NCI-H1105 treated with DMSO at 0.1 percent for 48 hours (cell line): ENCODE measurements at places on chromosomes 7 and 10.

- DNase-seq, result no peak
These were observed 27.2 kb downstream of the HTR5A start for GRCh38 chr7:155097338-155097737.

GRCh38 chr7:75906991-75907667 lies 7.8 kb upstream of the POR start:
- no peak for DNase-seq

DNA sequence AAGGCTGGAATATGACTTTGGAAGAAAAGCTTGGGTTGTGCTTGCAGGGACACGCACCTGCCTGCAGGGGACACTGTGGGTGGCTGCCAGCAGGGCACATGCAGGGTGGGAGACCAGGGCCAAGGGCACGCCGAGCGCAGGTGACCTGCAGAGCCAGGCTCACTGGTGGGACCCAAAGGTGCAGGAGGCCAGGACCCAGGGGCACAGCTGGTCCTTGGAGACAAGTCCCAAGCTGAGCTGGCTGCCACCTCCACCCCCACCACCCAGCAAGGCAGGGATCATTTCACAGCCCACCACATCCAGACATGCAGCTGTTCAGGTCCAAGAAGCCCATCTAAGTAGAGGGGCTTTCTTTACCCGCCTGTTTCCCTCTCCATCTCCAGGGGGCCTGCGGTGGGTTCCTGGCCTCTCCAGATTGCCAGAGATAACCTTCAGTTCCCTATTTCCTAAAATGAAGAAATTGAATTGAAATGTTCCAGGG lies 13.8 kb upstream of the CLIP2 start:
- no peak for DNase-seq

DNA sequence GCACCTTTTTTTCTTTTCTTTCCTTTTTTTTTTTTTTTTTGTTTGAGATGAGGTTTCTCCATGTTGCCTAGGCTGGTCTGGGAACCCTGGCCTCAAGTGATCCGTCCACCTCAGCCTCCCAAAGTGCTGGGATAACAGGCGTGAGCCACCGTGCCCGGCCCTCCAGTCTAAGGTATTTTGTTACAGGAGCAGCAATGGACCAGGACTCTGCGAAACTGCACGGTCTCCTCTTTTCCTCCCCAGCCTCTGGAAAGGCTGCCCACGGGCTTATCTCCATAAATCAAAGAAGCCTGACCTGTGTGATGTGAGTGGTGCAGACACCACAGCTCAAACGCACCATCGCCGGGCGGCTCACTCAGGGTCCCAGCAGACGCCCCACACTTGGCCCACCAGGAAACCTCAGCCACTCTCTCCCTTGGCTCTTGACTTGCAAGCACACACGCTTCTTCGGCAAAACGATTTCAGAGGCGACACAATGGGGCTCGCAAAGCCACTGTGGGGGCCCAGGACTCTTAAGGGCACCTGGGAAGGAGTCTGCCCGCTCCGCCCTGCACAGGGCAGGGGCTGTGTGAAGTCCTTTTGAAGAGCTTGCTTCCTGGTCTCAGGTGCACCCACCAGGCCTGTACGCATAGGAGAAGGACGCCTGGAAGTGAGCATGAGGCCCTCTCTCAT lies 20.6 kb downstream of the WDR86 start:
- DNase-seq, result no peak

DNA sequence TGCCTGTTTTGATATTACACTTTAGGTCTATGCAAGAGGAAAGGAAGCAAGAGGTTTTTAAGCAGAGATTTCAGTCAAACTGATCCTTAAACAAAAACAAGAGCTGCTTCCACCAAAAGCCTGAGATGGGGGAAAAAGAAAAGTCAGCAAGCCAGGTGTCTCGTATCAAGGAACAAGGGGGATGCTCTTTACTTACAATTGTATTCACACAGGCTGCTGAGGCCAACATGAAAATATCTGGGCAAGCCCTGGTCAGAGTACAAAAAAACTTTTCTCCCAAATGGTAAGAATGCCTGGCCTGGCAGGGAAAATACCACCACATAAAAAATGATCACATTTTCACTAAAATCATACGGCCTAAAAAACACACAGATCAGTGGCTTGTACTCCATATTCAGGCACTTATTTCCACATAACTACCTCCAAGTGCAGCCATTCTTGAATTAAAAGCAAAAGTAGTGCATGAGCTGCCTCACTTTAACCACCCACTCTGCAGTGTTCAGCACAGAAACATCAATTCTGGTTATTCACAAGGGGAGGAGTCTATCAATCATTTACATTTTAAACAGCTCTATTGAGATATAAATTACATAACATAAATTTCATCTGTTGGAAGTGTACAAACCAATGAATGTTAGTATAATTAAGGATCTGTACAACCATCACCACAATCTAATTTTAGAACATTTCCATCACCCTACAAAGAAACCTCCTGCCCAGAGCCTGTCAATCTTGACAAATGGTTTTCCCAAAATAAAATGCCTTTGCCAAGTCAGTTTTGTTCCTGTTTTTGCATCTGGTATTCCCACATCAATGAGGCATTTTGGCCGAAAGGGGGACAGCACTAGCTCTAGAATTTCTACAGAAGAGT lies 70.2 kb downstream of the GRB10 start:
- no peak for DNase-seq

- DNase-seq, result no peak
These were observed 6.0 kb downstream of the AKR1B10 start for GRCh38 chr7:134533288-134533771.

- no peak for DNase-seq
These were observed 199.8 kb upstream of the KIAA1217 start for GRCh38 chr10:24009115-24009514.

DNA sequence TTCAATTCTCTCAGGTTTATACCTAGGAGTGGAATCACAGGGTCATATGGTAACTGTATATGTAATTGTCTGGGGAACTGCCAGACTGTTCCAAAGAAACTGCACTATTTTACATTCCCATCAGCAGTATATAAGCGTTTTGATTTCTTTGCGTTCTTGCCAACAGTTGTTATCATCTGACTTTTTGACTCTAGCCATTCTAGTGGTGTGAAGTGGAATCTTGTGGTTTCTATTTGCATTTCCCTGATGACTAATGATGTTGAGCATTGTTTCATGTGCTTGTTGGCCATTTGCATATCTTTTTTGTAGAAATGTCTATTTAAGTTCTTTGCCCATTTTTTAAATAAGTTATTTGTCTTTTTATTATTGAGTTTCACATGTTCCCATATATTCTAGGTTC lies 44.3 kb upstream of the ZC3HAV1 start:
- no peak for DNase-seq

GRCh38 chr10:22657566-22658225 lies 56.7 kb downstream of the PIP4K2A start:
- DNase-seq, result no peak

DNA sequence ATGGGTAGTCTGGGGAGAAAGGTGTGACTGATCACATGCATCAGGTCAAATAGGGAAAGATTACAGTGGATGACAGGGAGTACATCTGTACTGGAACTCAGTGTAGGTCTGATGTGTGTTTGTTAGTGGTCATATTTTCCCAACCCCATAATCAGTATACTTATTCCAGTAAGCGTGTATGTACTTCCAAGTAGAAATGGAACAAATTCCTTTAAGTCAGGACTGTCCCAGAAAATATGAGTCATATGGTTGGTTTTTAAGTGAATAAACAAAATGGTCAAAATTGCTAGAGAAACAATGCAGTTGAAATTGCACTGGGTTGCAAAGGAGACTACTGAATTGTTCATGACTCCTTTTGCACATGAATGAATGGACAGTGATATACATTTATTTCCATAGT lies 118.8 kb upstream of the MYO3A start:
- DNase-seq, result no peak

DNA sequence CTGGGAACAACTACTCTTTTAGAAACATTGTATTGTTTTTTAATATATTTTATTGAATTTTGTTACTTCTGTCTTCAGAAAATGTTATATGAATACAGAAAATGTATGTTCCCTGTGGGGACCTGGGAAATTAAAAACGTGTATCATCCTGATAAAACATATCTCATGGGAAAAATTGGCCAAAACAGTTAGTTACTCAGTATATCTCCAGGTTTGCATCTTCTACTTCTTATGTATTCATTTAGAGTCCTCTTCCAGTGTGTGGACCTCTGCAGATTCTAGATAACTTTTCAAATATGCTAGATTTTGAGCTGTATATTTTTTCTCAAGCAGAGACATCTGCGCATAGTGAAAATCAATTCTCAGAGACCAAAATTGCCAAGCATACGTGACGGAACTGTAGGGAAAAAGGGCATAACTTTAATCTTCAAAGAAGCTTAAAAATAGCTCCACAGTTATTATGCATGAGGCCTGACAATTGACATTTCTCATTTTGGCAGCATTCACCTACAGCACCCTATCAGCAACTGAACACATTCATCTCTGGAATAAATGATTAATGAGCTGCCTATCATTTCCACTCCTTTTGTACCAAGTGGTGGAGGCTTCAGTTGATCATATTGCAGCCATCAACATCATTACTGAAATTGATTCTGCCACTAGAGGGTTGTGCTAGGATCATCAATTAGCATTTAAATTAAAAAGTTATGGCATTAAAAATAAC lies 26.4 kb upstream of the UMAD1 start:
- no peak for DNase-seq

DNA sequence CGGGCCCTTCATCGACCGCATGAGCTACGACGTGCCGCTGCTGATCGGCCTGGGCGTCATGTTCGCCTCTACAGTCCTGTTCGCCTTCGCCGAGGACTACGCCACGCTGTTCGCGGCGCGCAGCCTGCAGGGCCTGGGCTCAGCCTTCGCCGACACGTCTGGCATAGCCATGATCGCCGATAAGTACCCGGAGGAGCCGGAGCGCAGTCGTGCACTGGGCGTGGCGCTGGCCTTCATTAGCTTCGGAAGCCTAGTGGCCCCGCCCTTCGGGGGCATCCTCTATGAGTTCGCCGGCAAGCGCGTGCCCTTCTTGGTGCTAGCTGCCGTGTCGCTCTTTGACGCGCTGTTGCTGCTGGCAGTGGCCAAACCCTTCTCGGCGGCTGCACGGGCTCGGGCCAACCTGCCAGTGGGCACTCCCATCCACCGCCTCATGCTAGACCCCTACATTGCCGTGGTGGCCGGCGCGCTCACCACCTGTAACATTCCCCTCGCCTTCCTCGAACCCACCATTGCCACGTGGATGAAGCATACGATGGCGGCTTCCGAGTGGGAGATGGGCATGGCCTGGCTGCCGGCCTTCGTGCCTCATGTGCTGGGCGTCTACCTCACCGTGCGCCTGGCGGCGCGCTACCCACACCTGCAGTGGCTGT lies 1.2 kb downstream of the SLC18A3 start:
- no peak for DNase-seq

DNA sequence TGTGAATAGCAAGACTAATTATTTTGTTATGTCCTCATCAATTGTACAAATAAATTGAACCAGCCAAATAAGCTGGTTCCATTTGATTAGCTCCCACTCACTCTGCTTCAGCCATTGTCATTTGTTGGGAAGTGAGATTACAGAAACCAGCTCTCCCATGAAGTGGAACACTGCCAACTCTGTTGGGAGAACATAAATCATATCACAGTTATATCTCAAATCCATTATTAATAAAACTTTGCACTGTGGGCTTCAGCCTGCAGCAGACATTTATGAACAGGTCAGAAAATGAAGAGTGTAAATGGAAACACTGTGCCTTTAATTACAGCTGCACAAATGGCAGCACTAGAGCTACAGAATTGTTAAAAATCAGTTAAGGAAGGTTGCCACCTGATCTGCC lies 46.7 kb upstream of the TEX47 start:
- DNase-seq, result peak; percentile 91

DNA sequence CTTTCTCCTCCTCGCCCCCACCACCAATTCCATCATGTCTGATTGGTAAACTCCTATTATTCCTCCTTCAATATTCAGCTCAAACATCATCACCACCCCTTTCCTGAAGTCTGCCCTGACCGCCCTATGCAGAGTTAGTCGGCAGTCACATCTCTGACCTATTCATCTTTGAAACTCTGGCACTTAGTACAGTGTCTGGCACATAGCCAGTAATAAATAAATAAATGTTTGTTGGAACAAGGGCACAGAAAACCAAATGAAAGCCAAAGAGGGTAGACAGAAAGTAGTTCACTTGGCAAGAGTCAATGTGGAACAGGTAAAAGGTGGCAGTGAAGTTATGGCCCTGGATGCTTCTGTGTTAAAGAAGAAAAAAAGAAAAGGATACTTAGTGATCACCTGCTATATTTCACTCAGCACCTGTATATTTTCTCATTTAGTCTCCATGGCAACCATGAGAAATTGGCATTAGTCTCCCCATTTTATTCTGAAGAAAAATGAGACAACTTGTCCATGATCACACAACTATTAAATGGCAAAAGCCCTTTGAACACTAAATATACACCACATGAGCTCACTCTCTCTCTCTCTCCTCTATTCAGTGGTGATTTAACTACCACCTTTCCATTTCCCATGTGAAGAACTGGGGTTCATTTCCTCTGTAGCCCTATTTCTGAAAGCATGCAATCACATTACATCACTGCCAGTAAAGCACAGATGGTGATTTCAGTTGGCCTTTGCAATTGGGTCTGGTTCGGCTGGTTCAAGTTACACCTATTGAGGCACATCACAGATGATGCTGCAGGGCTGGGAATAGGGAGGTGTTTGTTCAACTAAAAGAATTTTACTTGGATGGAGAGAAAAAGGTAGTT lies 25.3 kb downstream of the CHCHD3 start:
- DNase-seq, result peak; percentile 91

- no peak for DNase-seq
These were observed 44.1 kb downstream of the MTURN start for GRCh38 chr7:30178748-30179436.

- DNase-seq, result no peak
These were observed 2.2 kb downstream of the FGFBP3 start for GRCh38 chr10:91907033-91907594.

DNA sequence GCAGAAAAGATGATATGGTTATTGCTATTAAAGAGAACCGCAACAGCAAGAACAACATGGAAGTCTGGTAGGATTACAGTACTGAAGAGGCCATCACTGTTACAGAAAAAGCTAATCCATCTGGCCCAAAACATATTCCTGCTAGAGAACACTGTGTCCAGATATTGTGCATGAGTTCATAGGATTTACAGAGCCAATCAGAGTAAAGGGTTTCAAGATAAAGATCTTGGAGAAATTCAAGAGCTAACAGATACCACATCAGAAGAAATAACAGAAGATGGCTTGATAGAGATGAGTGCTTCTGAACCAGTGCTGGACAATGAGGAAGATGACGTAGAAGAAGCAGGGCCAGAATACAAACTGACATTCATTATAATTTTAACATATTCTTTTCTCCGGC lies 58.7 kb downstream of the MINDY3 start:
- DNase-seq, result no peak
